ENCODE measurements at places on chromosomes 12 and 14.

- no peak for DNase-seq
Measured at GRCh38 chr12:44875417-44875953, 630 bp downstream of the NELL2 start.

DNA sequence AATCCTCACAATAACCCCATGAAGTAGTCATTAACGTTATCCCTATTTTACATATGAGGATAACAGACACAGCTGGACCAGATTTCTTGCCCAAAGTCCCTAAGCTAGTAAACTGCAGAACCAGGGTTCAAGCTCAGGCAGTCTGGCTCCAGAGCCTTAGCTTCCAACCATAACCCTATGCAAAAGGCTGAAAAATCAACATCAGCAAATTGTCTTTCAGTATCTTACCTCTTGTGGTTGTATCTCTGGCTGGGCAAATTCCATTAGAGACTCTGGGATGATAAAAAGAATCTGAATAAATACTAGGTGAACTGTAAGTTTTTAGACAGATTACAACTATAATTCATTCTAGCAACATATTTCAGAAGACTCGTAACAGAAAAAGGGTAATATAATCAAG, 24.7 kb downstream of the CAPRIN2 start:
- DNase-seq, result no peak

DNA sequence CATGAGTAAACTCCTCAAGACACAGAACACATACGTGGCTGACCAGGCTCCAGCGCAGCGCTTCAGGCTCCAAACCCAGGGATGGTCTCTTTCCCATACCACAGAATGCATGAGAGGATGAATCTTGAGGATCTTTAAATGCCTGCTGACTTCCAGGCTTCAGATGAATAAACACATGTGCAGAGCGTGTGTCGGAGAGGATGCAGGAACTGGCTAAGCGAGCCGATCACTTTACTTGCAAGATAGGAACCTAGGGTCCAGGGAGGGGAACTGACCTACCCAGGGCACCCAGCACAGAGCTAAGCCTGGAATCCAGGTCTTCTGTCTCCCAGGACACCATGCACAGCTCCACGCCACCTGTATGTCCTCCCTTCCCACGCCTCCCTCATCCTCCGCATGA, 209.8 kb downstream of the BCL11B start:
- DNase-seq, result no peak

DNA sequence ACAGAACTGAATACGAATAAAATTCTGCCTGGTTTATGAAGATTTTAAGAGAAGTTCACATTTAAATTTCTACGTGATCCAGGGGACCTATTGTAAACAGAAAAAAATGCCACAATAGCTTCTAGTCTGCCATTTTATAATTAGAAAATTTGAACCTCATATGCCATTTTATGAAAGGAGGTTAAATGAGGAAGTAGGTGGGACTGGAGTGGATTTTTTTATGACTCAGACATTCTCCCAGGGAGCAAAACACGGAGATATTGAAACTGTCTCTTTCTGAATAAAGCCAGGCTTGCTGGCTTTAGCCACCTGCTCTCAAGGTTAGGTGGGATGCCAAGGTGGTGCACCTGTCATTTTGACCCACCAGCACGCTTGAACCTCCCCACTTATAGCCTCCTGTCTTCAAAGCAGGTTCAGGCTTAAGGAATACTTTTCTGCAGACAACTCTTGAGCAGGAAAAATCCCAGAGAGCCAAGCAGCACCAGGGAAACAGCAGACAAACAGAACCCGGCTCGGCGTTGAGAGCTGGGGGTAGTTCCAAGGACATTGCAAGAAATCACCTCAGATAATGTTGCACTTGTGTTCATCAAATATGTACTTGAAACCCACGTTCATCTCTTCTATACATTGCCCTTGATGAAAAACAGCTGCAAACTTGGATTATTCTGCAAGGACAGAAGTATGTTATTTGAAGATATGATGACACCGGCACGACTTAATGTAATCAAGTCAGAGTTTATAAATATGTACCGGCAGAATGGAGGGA, 203.7 kb downstream of the PPM1H start:
- no peak for DNase-seq

DNA sequence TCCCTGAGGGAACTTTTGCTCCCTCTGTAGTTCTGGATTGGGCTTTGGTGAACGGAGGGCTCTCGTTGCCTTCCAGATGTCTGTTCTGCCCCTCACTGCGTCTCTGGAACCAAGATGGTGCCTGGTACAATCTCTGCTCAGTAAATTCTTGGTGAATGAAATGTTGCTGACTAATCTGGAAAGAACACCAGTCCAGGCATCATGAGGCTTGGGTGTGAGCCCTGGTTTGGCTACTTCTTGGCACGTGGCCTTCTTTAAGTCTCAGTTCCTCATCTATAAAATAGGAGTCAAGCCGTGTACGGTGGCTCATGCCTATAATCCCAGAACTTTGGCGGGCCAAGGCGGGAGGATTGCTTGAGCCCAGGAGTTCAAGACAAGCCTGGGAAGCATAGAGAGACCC, 4.3 kb downstream of the HHIPL1 start:
- DNase-seq, result peak; percentile 28

GRCh38 chr12:78189656-78190055, 359.0 kb downstream of the NAV3 start:
- DNase-seq, result no peak

DNA sequence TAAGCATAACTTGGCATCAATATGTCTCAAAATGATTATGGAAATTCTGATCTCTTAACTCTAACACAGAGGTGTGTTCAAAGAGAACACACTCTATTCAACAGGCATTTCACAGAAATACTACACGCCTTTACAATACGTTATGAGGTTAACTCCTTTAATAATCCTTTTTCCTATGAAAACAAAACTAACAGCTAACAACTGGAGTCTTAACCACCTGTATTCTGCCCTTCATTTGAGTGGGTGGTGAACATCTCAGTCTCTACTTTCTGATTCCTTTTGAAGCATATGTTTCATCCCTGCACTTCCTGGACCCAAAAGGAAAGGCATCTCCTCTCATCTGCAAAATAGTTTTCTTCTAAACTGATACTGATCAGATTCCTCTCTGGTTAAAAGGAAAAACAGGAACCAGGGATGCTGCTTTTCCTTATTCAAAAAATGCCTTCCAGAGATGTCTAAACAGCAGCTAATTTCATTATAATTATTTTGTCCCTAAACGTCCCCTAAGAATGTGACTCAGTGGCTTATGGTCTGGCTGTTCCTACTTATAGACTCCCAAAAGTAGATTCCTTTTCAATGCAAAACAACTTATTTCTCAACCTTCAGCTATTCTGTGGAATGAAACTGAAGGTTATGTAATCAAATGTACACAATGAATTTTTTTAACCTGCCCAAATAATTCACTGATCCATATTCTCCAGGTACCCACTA, 24.1 kb downstream of the ITPR2 start:
- no peak for DNase-seq

GRCh38 chr12:110134691-110135411, 10.7 kb downstream of the IFT81 start:
- DNase-seq, result peak; percentile 20

DNA sequence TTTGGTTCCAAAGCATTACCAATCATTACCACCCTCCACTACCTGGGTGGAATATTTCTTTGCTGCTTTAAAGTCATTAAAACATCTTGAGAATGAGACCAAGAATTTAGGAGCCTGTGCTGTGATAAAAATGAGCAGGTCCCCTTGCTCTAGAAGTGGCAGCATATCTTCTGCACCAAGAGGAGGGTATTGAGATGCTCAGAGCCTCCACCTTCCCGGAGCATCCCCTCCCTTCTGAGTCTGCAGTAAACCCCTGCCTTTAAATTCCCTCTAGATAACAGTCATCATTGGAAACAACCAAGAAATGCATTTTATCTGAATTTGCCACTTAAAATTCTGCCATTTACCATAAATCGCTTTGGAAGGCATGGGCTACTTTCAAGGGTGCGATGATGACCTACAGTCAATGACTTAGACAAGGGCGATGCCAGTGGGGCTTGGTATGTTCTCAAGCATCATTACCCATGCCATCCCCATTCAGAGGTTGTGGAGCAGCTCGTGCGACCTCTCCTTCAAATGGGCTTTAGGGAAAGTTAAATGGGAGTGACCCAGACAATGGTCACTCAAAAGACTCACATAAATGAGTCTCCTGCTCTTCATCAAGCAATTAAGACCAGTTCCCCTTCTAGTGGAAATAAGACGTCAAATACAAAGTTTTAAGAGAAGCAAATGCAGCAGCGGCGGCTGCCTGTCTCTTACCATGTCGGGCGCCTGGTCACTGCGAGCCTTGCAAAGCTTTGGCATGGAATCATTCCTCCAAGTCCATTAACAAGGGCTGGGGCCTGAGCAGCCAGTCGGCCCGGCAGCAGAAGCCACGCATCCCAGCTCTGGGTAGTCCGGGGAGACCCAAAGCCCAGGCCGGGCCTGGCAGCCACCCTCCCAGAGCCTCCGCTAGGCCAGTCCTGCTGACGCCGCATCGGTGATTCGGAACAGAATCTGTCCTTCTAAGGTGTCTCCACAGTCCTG, 334.5 kb downstream of the TMEM121 start:
- no peak for DNase-seq

- DNase-seq, result peak; percentile 48
Measured at GRCh38 chr12:53205747-53206419, 1.2 kb downstream of the ITGB7 start.

- no peak for DNase-seq
Measured at GRCh38 chr12:130559806-130560205, 156.3 kb downstream of the RIMBP2 start.

DNA sequence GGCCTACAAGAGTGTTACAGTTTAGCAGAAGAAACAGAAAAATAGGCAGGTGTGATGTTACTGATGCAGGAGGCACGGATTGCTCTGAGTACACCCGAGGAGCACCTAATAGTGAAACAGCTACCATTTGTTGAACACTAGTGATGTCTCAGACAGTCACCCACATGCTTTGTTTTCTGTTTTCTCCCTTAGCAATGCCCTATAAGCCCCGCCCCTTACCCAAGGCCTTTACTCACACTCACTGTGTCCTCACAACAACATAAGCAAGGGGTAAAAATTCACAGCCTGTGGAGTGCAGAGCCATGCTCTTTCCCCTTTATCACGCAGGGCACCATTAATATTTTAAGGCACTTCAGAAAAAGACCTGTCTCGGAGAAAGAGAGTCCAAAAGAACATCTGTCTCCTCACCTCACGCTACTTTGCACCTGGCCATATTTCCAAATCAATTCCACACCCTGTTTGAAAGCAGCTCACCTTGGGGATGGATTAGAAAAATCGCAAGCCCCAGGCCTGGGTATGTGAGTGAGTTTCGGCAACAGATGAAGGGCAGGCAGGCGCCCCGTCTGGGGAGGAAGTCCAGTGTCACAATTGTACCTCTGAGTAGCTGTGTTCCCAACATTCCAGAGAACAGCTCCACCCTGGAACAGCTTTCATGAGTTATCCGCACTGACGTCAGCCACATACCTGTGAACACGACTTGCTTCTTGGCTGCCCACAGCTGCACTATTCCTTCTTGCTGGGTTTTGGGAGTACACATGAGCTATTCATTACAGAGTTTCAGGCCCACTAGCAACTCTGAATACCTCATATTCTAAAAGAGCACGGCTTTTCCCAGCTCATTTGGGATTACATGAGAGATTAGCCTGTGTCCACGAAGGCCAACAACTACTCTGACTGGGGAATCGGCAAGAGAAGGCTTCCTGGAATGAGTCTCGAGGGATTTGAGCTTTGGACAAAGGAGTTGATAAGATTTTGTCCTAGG, 26.0 kb downstream of the MAPK1IP1L start:
- no peak for DNase-seq

GRCh38 chr12:88241862-88242570, 99.9 kb downstream of the TMTC3 start:
- peak; percentile 98 for DNase-seq

DNA sequence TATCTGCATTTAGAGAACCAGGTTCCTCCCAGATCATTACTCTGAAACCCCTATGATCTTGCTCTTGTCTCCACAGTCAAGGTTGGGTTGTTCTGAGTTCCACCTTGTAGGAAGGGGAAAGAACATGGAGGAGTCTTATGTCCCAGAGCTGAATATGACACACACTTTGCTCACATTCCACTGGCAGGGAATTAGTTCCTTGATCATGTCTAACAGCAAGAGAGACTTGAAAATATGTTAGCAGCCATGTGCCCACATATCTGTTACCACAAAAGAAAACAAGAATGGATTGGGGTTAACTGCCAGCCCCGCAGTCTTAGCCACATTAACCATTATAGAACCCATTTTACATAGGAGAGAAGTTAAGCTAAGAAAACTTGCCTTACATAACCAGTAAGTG, 71.1 kb upstream of the MDM1 start:
- DNase-seq, result no peak

GRCh38 chr12:3820122-3820521, 53.1 kb downstream of the PARP11 start:
- peak; percentile 20 for DNase-seq

DNA sequence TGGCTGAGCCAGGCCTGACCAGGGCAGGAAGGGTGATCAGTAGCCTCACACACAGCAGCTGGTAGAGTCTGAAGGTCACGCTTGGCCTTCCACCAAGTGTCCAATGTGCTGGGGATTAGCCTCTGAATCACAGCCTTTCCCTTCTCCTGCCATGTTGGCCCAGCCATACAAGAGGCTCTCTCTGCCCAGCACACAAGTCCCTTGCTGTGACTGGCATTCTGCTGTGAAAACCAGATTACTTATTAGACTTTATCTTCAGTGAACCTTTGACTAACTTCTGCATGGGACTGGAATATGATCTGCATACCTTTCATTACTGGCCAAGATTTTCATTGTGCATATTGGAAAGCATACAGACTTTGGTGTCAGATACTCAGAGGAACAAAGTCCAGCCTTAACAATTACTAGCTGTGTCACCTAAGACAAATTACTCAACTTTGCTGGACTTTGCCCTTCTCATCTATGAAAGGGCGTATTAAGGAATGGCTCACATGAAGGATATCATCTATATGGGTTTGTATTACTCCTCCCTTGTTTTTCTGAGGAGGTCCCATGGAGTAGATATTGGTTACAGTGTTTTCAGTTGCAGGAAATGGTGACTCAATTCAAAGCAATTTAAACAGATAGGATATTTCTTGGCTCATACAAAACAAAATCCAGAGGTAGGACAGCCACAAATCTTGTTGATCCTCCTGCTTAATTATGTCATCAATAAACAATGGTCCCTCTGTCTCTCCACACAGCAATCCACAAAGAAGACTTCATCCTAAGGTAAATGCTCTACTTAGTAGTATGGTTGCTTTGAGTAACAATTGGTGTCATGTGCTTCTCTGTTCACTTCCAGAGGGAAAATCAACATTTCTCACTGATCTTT, 99.6 kb downstream of the DYRK2 start:
- peak; percentile 58 for DNase-seq

DNA sequence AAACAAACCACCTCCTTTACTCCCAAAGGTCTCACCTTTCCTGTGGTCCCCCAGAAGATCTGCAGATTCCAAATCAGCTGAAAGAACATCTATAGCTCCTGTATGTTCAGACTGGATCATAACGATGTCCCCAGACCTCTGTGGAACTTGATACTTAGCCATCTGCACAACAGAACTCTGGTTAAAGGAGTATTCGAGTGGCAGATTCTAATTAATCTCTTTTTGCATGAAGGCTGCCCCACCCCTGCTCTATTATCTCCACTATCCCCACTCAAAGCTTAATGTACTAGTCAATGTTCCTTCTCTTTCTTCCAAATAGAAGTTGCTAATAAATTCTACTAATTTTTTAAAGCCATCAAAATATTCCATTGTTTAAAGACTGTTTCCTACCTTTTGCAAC, 22.8 kb downstream of the GSTZ1 start:
- no peak for DNase-seq

GRCh38 chr12:64218597-64218996, 3.5 kb downstream of the KICS2 start:
- no peak for DNase-seq
